HL-60 (cell line): ENCODE measurements at places on chromosomes 1 and 21.
A peak's percentile ranks its signal among the peaks of the same experiment; 100 is the strongest.

GRCh38 chr1:29581256-29581655 lies 344.9 kb downstream of the PTPRU start:
- DNase-seq = no peak

DNA sequence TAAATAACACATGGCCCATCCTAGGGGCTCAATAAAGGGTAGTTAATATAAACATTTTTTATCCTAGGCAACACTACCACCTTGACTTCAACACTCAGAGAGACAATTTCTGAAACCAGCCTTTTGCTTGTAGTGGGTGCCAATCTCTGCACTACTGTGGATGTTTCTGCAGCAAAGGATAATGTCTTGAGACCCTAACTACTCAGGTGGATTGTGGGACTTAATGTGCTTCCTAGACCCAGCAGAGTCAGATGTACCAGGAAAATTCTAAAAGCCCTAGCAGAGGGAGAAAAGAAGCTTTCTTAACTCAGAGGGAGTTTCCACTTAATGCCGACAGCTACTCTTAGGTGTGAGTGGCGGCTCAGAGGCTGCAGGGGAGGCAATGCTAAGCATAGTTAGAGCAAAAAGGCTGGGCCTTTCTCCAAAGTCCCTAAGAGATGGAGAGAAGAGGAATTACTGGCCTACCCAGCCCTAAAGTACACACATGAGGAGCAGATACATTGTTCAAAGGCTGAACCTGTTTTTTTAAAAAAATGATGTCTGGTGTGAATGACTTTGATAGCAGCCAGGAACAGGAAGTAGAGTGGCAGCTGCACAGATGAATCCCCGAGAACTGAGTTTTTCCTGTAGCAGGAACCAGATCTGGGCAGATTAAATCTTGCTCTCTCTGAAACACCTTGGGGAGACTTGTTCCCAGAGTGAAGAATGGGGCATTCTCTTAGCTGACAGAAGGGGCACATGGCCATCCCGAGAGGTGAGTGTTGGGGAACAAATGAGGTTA lies 33.5 kb upstream of the ABCD3 start:
- DNase-seq = peak; percentile 23

- DNase-seq = no peak
Measured at GRCh38 chr21:42363312-42363711, 3.0 kb downstream of the TFF1 start.

- no peak for DNase-seq
Measured at GRCh38 chr1:114008480-114008941, 29.2 kb downstream of the OLFML3 start.

DNA sequence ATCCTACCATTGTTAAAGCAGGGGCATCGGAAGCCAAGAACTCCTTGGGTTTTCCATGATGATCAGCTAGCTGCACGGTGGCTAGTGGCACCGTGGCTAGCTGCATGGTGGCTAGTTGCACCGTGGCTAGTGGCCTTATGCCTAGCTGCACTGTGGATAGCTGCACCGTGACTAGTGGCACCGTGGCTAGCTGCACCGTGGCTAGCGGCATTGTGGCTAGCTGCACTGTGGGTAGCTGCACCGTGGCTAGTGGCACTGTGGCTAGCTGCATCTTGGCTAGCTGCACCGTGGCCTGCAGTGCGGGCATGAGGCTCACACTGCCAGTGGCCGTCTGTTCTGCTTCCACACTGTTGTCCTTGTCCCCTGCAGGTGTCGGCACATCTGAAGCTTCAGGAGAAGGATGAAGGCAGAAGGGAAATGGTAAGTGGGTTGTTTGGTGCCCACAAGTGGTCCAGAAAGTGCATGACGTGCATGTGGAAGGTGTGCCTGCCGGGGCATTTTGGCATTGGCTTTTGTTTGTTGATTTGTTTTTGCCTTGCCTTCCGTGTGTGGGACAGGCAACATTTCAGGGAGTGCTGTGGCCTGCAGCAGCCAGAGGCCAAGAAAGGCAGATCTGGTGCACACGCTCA lies 38.6 kb downstream of the TFF3 start:
- no peak for DNase-seq

DNA sequence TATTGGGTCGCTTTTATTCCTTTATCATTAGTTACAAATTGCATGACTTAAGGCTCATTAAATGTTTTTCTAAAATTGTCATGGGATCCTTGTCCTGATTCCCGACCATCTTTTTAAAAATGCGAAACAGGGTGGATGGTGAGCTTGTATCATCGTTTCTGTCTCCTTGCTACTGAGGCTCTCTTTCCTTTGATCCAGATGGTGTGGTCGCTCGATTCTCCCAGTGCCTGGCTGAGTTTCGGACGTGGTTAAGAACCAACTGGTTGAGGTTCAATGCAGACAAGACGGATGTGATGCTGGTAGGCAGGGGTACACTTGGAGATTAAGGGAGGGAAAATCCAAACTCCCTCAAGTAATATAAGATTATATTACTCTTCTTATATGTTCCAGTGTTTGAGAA lies 1.2 kb downstream of the MIER1 start:
- no peak for DNase-seq

- no peak for DNase-seq
Measured at GRCh38 chr1:110570307-110570706, 35.9 kb downstream of the KCNA2 start.

GRCh38 chr1:29548091-29548490 lies 311.8 kb downstream of the PTPRU start:
- no peak for DNase-seq

- no peak for DNase-seq
Measured at GRCh38 chr1:238089615-238090014, 198.9 kb upstream of the ZP4 start.

DNA sequence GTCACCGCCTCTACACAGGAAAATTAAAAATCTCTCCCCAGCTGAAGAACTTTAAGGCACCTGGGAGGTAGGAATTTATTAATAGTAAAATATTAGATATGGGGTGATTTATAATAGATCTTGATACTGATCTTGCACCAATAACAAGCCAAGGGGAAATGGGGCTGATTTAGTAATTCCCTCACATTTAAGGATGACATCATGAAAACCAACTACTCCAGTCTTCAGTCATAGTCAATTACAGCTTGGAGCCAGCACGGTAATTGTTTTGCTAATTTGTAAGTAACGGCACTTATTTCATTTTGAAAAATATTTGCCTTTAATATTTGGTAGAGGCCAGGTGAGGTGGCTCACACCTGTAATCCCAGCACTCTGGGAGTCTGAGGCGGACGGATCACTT lies 92.8 kb downstream of the TGFBR3 start:
- no peak for DNase-seq

GRCh38 chr1:180731131-180731530 lies 99.3 kb downstream of the XPR1 start:
- no peak for DNase-seq

- no peak for DNase-seq
Measured at GRCh38 chr1:220151454-220151853, 57.5 kb downstream of the IARS2 start.

DNA sequence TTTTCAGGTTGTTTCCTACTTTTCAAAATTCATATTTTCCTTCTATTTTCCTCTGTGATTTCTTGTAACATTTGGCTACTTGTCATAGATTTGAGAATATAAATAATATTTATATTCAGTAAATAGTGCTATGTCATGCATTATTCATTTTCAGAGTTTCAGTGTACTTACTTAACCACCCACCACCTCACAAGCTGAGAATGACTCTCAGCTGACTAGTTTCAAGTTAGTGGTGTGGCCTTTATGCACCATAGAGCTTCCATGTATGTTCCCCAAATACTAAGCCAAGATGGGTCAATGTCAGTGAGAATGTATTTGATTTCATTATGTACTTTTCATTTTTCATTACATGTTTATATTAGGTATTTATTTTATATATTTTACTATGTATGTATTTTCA lies 56.9 kb upstream of the RGS1 start:
- no peak for DNase-seq

DNA sequence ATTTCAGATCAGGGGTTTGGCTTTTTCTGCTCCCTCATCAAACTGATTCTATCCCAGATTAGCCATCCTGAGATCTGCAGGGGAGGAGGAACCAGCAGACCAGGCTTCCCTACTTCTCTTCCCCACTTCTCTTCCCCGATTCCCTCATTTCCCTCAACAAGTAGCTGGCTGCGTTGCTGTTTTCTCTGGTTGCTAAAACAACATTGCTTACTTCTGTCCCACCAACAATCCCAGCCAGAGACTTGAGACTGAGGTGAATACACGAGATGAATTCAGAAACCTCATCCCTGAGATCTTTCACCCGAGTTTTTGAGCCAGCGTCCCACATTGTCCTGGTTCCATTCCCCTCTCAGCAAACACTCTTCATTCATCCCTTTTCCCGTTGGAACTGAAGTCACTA lies 22.4 kb downstream of the DYRK3 start:
- no peak for DNase-seq

- peak; percentile 70 for DNase-seq
Measured at GRCh38 chr1:26627954-26628353, 67.9 kb upstream of the ARID1A start.

DNA sequence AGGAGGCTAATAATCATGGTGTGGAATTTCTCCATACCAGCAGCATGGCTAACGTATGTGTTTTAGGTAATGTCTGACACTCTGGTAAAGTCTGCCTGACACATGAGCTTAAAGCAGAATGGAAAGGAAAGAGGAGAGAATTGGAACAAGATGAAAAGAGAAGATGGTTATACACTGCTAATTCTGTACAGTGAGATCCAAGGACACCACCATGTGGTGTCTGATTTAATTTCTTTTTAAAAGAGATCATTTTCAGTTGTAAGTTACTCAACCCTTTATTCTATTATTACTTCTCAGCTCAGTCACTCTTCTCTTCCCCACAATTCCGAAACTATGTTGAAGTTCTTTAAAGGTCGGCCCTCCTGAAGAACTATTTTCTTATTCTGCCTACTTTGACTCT lies 15.6 kb downstream of the PRKAB2 start:
- DNase-seq = no peak

- no peak for DNase-seq
Measured at GRCh38 chr1:61202854-61203598, 120.7 kb downstream of the NFIA start.

- DNase-seq = no peak
Measured at GRCh38 chr1:29482064-29482463, 245.7 kb downstream of the PTPRU start.

- DNase-seq = no peak
Measured at GRCh38 chr1:168920456-168921094, 185.9 kb upstream of the ATP1B1 start.

DNA sequence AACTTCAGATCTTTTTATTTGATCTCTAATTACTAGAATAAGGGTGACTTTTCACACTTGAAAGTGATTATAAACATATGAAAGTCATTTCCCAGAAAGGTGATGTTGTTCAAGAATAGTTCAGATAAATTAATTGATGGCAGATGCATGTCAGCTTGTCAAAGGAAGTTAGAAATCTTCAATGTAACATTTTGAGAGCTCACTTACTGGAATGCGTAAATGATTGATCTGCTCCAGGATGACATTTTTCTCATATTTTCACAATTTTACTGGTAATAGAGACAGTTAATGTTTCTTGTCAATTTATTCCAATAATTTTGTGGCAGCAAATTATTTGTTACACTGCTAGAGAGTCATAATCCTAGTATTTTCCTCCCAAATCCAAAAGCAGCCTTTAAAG lies 424.2 kb downstream of the PLA2G4A start:
- no peak for DNase-seq

GRCh38 chr1:29539971-29540370 lies 303.6 kb downstream of the PTPRU start:
- no peak for DNase-seq

DNA sequence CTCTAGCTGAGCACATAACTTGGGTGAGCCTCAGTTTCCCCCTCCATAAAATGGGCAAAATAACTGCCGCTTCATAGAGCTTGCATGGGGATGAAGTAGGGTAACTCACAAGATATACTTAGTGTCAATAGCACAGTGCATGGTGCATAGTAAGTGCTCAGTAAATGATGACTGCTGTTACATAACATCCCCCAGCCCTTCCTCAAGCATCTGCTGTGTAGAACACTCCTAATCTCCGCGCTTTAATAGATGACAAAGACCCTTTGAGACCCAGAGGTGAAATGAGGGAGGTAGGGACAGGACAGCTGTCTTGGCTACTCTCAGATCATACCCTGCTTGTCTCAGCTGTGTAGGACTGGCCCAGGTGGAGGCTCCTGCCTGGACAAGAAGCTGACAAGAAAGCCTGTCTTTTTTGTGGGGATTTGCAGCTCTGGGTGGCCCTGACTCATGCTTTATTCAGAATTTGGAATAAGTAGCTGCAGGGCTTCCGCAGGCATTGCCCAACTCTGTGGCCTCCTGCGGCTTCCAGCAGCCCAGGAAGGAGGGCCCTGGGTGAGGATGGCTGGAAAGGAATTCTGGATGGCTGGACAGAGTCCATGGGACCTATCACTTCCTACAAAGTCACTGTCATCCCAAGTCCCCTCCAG lies 20.7 kb upstream of the PADI4 start:
- DNase-seq = no peak

- DNase-seq = no peak
Measured at GRCh38 chr1:10794724-10795275, 1.6 kb downstream of the CASZ1 start.

- peak; percentile 23 for DNase-seq
Measured at GRCh38 chr1:205983925-205984725, 19.1 kb downstream of the RAB7B start.

- peak; percentile 76 for DNase-seq
Measured at GRCh38 chr1:24070821-24071393, 41.0 kb downstream of the MYOM3 start.

- no peak for DNase-seq
Measured at GRCh38 chr21:42865776-42866160, 13.6 kb downstream of the WDR4 start.

- no peak for DNase-seq
Measured at GRCh38 chr21:38489729-38490128, 8.5 kb downstream of the ERG start.

GRCh38 chr21:42571391-42572150 lies 57.9 kb downstream of the SLC37A1 start:
- DNase-seq = no peak

- no peak for DNase-seq
Measured at GRCh38 chr1:218298398-218298797, 13.3 kb downstream of the RRP15 start.

- no peak for DNase-seq
Measured at GRCh38 chr21:45374826-45375455, 30.0 kb upstream of the COL18A1 start.
